ENCODE measurements at places on chromosomes 3 and 15. TPM values are rescaled to one million over a fixed set of nuclear protein-coding genes. Genes with fewer than 3 reads are reported as not detected.

DNA sequence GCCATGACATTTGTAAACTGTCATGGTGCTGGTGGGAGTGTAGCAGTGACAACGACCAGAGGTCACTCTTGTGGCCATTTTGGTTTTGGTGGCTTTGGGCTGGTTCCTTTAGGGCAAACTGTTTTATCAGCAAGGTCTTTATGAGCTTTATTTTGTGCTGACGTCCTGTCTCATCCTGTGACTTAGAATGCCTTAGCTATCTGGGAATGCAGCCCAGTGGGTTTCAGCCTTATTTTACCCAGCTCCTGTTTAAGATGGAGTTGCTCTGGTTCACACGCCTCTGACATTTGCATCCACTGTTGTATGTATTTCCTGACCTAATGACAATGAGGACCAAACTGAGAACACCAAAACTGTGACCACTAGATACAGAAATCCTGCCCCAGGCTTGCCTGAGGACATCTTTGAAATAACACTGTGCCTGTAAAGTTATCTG, 37.6 kb downstream of the RAB8B start:
- DNase-seq = no peak

DNA sequence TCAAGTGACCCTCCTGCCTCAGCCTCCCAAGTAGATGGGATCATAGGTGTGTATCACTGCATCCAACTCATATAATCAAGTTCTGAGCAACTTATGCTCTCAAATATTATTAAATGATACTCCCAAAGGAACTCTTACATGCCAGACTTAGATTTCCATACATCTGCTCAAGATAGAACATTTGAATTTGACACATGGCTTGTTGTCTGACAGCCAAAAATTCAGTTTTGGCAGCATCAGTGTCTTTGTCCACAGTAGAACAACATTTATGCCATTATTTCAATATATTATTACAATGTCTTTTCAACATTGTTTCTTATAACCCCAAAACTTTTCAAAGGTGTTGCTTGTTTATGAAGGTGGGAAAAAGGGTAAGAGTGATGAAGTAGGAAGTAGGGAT, 116.2 kb downstream of the SUCNR1 start:
- no peak for DNase-seq

DNA sequence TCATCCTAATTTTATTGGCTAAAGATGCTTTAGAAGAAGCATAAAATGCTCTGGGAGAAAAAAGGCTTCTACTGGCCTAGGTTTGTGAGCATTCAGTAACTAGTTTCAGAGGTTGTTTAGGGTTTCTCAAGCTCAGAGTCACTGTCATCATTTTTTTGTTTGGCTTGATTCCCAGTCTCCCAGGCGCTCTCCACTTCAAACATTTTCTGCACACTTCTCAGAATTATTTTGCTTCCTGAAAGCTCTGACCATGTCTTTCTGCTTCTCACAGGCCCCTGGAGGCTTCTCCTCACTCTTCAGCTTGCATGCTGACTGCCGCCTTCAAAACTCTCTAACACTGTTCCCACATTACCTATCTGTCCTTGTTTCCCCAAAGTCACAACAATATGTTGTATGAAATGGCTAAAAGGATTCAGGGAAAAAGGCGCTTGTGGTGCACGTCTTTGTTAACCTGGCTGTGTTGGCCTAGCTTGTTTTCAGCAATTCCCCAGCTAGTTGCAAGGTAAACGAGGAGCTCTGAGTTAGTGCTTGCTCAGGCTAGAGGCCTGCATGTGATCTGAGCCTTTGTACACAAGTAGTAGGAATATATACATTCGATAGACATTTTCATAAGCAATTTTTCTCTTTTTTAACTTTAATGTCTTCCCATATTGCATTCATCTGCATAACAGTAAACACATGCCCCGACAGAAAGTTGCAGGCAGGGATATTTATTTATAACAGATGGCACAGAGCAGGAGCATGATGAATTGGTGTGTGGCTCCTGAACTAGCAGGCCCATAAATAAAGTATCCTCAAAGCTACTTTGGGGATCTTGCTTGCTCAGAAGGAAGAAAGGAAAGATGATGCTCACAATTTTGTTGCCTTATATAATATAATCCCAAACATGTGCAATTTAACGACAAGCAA, 129.2 kb upstream of the DPH6 start:
- DNase-seq = no peak

GRCh38 chr3:158835631-158836030, 33.8 kb downstream of the MFSD1 start:
- DNase-seq = no peak

GRCh38 chr3:52620580-52620979, 65.1 kb downstream of the PBRM1 start:
- no peak for DNase-seq

DNA sequence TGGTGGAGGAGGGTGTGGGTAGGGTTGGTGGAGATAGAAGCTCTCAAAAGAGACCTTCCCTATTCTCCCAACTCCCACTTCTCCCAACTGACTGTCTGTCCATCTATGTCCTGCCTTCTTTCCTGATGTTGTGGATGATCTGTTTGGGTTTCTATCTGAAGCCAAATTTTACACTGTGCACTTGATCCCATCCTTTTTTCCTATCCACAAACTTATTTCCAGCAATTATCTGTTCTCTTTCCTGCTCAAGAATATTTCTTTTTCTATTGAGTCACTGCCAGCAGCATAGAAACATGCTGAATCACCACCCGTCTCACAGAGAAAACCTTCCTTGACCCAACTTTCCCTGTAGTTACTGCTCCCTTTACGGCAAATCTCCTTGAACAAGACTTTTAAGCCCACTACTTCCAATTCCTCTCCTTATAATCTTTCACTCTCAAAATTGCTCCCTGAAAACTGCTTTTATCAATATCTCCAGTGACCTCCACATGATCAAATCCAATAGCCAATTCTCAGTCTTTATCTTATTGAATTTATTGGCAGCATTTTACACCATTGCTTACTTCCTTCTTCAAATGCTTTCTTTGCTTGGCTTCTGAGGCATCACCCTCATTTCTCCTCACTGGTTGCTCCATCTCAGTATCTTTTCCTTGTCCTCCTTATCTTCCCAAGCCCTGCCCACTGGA, 141.2 kb upstream of the SLC7A14 start:
- no peak for DNase-seq

DNA sequence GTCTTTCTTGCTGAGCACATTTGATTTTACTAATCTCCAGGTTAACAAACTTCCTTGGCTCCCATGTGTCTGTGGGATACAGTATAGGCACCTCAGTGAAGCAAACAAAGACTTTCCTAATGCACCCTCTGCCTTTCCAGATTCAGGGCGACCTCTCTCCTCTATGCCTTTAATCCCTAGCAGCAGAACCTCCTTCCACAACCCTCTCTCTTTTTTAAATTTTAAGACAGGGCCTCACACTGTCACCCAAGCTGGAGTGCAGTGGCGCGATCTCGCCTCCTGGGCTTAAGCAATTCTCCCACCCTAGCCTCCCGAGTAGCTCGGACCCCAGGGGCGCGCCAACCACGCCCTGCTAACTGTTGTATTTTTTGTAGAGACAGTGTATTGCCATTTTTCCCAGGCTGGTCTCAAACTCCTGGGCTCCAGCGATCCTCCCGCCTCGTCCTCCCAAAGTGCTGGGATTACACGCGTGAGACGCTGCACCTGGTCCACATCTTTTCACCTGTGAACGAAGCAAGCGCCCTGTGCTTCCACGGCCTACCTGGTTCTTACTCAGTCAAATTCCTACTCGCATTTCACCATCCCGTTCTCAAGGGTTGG, 1.7 kb upstream of the HACD3 start:
- DNase-seq = no peak

- no peak for DNase-seq
Measured at GRCh38 chr3:148331081-148331846, 366.4 kb upstream of the AGTR1 start.

DNA sequence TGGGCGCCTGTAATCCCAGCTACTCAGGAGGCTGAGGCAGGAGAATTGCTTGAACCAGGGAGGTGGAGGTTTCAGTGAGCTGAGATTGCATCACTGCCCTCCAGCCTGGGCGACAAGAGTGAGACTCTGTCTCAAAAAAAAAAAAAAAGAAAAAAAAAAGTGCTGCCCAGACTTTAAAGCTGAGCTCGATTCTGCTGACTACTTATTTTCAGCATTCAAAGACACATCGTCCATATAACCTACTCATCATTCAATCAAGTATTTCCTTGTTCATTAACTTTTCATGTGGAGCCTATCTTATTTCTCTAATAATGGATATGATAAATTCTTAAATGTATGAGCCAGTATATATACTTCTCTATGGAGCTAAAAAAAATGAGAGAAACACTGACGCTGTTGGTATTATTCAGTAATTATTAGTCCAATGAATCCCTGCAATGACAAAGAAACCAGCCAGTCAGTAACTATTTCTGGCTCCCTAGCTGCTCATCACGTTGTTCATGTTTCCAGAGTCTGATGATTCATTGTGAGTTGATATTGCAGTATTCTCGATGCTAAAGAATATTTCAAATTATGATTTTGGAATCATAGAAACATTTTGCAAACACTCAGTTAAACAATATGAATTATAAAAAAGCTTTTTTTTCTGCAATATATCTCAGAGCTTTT, 111.9 kb downstream of the RAP2B start:
- no peak for DNase-seq

The PROS1 gene
- 48.3 TPM for total RNA-seq

The MAGI1 gene
- 36.6 TPM for total RNA-seq

The CELSR3 gene
- total RNA-seq = 0.14 TPM

The PLAAT1 gene
- 8.1 TPM for total RNA-seq

The DNAH12 gene
- 0.16 TPM for total RNA-seq

The LMCD1 gene
- 72.9 TPM for total RNA-seq

The ZNF385D gene
- total RNA-seq = 2.3 TPM

Data from left ventricle myocardium inferior (tissue), 1 donor.